ENCODE measurements at places on chromosomes 2 and 18.

GRCh38 chr18:50814395-50814794, 5.4 kb downstream of the MRO start:
- no peak for DNase-seq

DNA sequence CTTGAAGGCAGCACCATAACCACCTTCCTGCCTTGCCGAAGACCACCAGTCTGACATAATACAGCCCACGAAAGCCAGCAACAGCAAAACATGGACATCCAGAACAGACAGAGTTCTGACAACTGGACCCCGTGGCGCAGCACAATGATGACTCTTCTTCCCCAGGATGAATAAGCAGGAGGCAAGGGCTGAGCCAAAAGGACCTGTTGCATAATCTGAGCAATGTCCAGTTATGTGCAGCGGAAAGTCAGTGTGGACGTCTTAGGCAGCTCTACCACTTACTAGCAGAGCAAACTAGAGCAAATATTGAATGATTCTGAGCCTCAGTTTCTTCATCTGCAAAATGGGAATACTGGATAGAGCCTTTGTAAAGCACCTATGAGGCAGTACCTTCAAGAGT, 225.1 kb downstream of the ZBTB7C start:
- DNase-seq = no peak

DNA sequence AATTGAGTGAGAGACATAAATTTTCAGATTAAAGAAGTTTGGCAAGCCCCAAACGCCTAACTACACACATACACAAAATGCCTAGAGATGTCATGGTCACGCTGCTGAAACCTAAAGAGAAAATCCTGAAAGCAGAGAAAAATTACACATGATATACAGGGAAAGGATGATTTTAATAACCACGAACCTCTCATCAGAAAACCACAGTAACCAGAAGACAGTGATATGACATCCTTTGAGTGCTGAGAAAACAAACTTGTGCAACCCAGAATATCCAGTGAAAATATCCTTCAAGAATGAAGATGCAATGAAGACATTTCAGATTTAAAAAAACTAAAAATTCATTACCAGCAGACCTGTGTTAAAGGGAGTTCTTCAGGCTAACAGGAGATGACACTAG, 122.4 kb upstream of the LMAN1 start:
- DNase-seq = no peak

- DNase-seq = no peak
These were observed 417.9 kb upstream of the SMIM21 start for GRCh38 chr18:75845413-75845812.

GRCh38 chr18:56189615-56190014, 448.8 kb downstream of the TXNL1 start:
- DNase-seq = no peak

Data from GM13977 (cell line).